ENCODE measurements at places on chromosomes 5 and 9.

- DNase-seq: no peak
Observed at GRCh38 chr9:3676766-3677165, 151.0 kb upstream of the RFX3 start.

DNA sequence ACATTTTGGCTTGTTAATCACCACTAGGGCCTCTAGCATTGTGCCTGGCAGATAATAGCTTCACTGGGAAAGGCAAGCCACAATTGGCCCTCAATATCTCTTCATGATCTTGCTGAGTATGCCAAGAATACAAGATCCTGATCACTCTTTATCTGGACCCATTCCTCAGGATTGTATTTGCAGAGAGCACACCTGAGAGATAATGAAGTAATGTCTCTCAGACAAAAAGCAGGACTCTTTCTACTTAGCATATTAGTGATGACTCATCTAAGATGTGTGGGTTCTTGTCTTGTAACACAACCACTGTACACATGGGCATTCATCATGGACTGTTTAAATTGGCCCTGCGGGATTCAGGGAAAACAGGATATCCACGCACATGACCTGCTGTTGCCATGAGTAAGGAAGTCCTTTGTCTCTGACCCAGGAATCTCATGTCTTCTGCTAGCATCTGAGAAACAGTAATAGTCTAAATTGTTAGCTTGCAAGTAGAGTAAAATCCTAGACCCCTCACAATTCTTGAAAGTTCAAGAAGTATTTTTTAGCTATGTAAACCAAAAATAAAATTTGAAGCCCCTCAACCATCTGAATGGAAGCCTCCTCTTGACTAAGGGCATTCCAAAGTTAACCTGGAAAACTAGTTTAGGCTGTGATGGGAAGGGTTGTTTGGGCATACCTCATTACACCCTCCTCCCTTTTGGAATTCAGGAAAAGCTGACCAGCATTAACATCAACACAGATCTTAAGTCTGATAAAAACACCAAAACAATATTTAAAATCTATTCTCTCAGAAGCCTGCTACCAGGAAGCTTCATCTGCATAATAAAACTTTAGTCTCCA lies 28.0 kb upstream of the NFIL3 start:
- no peak for DNase-seq

DNA sequence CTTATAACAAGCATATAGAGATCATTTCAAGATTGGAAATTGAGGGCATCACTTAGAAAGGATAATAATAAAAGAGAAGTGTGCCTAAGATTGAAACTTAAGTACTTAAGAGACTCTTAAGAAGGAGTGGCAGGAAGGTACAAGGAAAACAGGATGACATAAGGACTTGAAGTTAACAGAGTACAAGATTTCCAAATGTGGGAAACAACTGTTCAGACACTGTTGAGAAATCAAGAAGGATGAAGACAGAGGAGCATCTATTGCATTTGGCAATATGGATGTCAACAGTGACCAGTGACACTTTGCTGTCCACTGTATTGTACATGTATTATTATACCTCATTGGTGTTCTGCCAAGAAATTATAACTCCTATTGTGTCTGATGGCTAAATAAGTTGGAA lies 157.8 kb upstream of the PTGER4 start:
- DNase-seq: no peak

- DNase-seq: no peak
Observed at GRCh38 chr9:6619909-6620308, 25.6 kb downstream of the GLDC start.

DNA sequence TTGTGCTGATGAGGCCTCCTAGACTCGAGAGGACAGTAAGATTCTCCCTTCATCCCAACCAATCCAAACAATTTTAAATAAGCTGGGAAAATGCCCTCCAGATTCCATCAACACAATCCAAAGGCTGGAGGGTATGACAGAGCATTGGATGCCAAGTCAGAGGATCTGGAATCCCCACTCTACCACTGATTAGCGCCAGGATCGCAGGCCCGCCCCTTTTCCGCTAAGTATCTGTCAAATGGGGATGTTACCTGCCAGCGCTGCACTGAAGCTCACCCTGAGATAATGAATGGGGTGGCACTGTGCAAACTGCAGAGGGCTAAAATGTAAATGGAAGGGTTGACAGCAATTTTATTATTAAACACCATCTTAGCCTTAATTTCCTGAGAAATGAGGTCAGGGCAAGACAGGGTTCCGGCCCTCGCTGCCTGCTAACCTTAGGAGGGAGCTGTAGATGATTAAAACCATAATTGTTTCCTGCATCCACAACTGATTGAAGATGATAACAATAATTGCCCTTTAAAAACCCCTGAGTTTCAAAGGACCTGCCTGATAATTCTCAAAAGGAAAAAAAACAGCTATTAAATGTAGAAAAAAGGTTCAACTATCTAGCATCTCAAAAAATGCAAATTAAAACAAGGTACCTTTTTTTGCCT lies 31.6 kb upstream of the GABBR2 start:
- no peak for DNase-seq
